Stimulated activated CD8-positive, alpha-beta memory T cell treated with anti-CD3 and anti-CD28 coated beads, Interleukin-15, amount 100 ng/mL, for 24 hours (primary cell): ENCODE measurements at places on chromosomes 2 and 18.

DNA sequence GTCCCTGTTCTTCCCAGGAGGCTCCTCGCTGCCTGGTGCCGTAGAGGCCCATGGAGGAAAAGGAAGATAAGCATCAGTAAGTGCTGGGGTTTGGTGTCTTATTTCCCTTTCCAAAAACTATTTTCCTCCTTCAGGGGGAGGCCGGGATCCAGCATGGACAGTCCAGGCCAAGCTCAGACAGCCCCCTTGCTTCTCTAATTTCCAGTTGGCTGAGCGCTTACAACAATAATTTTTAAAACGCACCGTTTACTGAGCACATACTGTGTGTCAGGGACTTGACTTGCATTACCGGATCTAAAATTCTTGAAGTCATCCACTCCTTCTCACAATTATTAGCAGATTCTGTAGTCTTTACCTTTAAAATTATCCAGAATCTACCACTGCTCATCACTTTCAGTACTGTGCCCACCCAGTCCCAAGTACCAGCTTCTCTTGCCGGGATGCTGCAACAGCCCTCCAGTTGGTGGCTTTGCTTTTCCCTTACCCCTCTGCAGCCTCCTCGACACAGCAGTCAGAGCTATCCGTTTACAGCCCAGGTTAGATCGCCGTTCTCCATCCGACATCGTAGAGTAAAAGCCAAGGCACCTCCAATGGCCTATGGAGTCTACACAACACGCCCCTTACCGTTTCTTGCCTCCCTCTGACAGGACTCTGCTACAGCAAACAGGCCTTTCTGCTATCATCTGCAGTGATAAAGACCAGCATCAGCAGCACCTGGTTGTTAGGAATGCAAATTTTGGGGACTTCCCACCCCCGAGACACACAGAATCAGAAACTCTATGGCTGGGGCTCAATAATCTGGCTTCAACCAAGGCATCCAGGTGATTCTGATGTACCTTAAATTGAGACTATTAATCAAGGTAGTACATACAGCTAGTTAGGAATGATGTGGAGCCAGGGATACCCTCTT, 75.2 kb upstream of the TSPYL6 start:
- DNase-seq: no peak

DNA sequence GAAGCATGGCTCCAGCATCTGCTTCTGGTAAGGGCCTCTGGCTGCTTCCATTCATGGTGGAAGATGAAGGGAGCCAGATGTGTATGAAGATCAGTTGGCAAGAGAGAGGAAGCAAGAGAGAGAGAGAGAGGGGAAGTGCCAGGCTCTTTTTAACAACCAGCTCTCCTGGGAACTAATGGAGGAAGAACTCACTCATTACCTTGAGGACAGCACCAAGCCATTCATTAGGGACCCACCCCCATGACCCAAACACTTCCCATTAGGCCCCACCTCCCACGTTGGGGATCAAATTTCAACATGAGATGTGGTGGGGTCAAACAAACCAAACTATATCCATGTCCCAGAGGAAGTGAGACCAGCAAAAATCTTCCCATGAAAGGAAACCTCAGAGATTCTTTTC, 124.8 kb upstream of the SIX2 start:
- no peak for DNase-seq

DNA sequence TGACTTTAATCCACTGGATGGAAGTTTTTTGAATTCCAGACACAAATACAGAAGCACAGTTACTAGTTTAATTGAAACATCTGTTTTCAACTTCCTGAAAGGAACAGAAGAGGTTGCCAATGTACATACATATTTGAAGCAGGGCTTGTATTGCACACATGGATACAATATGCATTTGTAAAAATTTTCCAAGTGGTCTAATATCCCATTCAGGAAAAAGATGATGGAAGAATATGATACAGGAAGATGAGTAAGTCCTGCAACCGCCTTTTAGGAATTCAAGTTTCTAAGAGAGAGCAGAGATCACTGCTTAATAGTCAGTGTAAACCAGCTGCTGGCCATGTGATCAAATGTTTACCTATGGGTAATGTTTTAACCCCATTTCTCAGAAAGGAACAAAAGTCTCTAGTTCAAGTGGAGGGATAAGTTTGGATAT, 265.4 kb downstream of the TRIB2 start:
- DNase-seq: no peak

- no peak for DNase-seq
Observed at GRCh38 chr2:6650311-6650710, 215.4 kb downstream of the CMPK2 start.

DNA sequence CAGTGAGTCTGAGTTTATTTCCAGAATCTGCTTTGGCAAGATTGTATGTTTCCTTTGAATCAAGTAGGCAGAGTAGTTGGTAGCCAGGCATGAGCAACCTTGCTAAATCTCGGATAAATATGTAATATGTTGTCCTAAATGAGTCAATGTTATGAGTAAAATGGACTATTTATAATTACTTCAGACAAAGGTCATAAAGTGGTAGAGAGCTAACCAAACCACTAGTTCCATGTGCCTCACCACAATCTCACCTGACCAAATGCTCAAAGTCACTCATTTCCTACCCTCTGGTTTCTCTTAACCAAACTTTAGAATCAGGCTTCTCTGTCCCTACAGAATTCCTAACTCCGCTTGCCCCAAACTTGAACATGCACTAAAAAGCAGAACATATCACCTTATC, 261.2 kb upstream of the FSIP2 start:
- DNase-seq: no peak

DNA sequence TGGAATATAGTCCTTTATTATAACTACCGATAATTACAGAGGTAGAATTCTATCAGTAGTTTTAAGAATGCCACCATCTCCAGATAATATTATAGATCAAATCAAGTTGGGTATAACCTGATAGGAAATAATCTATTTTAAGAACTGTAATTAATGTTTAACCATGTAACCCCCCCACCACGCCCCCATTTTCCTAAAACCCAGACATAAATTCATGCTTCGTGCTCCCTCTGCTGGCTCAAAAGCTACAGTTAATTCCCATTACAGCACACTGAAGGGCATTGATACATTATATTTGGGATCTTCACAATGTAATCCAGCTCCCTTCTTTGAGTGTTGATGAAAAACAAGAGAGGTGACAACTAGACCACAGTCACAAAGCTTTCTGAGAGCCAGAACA, 228.0 kb upstream of the SMAD7 start:
- DNase-seq: no peak

GRCh38 chr2:144519934-144520731, at the start of gene ZEB2:
Gene ZEB2 (minus strand): TSS chr2:144520119. CDS start chr2:144517350, 2,769 bp downstream.
- no peak for DNase-seq

DNA sequence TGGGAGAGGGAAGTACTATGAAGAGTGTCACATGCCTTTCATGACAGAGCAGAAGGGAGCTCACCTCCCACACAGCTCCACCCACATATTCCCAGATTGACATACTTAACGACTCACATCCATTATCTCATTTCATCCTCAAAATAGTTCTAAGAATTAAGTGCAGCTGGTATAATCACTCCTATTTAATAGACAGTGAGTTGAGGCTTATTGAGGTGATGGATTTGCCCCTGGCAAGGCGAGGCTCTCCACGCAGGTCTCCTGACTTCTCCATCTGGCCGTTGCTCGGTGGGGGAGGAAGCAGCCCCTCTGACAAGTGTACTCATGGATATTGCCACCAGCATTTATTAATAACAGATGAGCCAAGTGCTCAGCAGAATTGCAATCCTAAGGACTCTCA, 81.4 kb downstream of the TGOLN2 start:
- DNase-seq: no peak
